GM12865 (cell line): ENCODE measurements at places on chromosomes 7 and 10.

- DNase-seq, result no peak
These were observed 79.1 kb downstream of the CCSER2 start for GRCh38 chr10:84407388-84408049.

DNA sequence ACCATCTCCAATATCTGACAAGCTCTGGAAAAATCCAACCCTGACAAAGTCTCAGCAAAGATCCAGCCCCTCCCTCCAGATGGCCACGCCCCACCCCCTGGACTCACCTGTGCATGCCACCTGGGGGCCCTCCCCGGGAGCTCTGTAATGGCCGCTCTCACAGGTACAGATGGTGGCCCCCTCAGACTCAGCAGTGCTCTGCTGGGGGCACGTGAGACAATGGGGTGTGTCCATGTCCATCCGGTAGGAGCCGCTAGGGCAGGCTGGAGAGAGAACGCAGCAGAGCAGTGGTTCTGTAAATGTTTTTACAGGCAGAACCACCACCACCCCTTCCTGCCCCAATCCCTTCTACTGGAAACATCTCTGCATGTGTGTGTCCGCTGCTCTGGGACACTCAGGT lies 9.5 kb downstream of the EPHA1 start:
- no peak for DNase-seq

DNA sequence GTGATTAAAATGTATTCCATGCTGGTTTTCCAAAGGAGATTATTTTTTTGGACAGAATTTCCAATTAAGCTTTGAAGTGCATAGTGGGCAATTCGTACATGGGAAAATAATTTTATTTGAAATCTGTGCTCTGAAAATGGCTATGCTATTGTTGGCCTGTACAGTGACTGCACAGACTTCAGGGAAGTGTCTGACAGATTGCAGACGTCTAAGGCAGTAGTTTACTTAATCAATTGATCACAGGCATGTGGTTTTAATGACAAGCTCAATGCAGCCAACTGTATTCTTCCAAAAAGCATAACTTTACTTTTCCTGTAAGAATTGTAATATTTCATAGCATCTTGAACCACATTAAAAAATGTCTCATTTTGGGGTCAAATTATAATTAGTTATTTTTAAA lies 102.0 kb downstream of the SEMA3C start:
- no peak for DNase-seq

- no peak for DNase-seq
These were observed 57.6 kb downstream of the SORBS1 start for GRCh38 chr10:95503526-95503925.

GRCh38 chr7:75028299-75028698 lies 45.3 kb downstream of the RCC1L start:
- DNase-seq, result no peak

DNA sequence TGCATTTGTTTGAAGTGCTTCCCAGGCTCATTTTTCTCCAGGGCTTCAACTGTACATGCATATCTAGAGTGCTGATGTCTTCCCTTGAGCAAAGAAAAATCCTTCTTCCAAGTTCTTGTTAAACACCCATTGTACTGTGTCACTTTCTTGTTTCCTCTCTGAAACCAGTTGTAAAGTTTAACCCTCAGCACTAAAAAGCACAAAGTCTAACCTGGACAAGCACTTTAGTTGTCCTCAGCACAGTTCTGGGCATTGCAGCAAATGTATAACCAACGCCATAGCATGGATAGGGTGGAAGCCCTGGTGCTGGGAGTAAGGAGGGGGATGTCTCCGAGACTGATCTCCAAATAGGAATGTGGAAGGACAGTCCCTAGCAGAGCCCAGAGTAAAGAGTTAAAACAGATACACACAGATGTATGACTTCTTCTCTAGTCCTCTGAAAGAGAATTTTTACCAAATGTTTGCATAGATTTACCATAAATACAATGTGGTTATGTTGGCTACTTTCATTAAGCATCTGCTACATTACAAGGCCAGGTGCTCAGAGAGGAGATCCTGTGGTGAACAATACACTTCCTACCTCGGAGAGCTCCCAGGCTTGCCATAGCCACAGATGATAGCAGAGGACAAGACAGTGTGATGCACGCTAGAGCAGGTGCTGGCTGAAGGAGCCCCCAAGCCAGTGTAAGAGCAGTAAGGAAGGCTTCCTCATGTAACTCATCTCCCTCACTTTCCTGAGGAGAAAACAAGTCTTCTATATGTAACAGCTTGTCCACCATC lies 57.0 kb downstream of the DNAJC12 start:
- DNase-seq, result peak; percentile 82

DNA sequence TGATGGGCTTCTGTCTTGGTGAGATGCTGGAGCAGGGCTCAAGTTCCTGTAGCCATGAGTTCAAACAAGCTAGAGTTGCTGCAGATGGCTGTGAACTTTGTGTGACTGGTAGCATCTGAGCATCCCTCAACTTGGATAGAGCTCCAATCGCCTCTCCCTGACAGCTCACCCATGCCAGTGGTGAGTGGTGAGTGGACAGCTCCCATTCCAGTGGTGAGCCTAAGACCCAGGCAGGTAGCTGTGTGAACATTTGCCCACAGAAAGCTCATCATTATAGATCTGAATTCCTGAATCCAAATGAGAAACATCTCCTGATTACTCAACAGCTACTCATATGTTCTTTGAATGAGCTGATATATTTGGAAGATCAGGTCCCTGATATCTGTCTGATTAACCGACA lies 25.3 kb downstream of the STEAP1B start:
- DNase-seq, result no peak

DNA sequence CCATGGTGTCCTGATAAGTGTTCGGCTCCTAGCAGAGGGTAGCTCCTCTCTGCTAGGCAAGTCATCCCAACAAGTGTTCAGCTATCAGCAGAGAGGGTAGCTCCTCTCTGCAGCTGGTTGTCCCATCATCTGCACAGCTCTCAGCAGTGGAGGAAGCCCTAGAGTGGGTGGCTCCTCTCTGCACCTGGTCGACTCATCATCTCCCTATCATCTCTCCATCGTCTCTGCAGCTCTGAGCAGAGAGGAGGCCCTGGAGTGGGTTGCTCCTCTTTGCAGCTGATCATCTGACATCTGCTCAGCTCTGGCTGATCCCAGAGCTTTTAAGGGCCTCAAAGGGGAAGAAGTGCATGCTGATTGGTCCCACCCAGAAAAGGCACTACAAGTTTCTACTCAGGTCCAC lies 199.9 kb upstream of the KMT2E start:
- DNase-seq, result no peak

DNA sequence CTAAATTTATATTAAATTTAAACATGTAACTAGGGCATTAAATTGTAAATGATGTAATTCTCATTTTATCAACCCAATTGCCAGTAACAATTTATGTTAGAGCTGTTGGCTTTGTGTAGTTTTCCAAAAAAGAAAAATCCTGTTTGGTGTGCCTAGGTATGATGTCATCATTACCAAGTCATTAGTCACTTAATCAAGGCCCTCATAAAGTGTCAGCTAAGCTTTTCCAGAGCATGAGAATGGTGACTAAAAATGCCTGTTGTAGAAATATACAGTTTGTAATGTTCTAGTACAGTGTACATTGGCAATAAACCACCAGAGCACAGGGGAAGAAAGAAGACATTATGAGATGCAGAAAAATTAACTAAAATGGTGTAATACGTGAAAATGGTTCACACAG lies 593.8 kb upstream of the ANKRD30A start:
- no peak for DNase-seq

DNA sequence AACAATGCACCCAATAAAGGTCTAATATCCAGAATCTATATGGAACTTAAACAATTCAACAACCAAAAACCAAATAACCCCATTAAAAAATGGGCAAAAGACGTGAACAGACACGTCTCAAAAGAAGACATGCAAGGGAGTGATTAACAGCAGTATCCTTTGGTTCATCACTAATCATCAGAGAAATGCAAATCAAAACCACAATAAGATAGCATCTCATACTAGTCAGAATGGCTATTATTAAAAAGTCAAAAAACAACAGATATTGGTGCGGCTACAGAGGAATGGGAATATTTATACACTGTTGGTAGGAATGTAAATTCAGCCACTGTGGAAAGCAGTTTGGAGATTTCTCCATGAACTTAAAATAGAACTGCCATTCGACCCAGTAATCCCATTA lies 46.6 kb downstream of the MSRB2 start:
- DNase-seq, result no peak

DNA sequence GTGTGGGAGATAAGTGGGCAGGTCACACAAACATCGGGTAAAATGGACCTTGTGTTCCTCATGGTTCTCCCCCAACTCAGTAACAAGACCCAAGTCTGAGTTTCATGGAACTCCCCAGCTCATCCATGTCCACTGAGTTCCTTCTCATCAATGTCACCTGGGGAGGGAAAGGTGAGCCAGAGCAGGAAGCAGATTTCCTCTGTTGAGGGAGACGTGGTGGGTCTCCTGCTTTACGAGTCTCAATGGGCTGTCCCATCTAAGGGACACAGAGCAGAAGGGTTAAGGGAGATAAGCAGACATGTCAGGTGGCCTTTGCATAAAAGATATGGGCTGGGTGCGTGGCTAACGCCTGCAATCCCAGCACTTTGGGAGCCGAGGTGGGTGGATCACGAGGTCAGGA lies 56.5 kb upstream of the SORCS3 start:
- DNase-seq, result no peak

- DNase-seq, result no peak
These were observed 40.0 kb upstream of the KMT2E start for GRCh38 chr7:104973909-104974415.

DNA sequence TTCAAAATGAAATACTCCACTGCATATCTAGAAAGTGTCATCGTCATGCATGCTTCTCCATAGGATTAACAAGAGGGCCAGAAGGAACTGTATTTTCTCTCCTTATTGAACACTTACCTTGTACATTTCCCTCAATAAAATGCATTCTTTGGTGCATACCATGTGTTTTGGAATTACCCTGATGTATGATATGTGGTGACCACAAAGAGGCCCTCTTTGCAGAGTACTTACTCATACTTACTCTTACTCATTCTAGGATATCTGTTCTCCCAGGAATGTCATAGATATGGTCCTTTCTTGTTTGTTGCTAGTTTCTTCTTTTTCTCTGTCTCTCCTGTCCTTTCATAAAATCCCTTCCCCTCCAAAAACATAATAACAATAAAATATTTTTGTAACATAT lies 1087.1 kb upstream of the POT1 start:
- no peak for DNase-seq

- no peak for DNase-seq
These were observed 8.0 kb upstream of the RAMP3 start for GRCh38 chr7:45149606-45150005.

DNA sequence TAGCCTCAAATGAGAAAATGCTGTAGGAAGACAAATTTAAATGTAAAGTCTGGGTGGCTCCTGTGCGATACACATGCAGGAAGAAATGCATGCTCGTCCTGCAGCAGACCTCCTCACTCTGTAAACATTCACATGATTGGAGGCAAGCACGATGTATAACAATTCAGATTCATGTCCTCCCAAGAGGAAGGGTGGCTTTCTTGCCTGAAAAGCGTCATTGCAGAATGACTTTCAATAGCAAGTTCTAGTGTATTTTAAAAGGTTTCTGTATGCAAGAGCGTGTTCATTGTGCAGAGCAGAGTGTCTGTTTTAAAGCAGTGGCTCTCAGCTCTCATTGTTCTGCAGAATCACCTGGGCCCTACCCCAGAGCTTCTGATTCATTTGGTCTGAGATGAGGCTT lies 170.3 kb upstream of the CELF2 start:
- DNase-seq, result no peak

GRCh38 chr7:155349601-155350331 lies 52.1 kb downstream of the INSIG1 start:
- DNase-seq, result no peak
